ENCODE measurements at places on chromosomes 16 and 17.

GRCh38 chr16:31108794-31109558, 790 bp downstream of the BCKDK start:
- DNase-seq: no peak

GRCh38 chr16:12061336-12062055, 85.0 kb downstream of the SNX29 start:
- DNase-seq: no peak

DNA sequence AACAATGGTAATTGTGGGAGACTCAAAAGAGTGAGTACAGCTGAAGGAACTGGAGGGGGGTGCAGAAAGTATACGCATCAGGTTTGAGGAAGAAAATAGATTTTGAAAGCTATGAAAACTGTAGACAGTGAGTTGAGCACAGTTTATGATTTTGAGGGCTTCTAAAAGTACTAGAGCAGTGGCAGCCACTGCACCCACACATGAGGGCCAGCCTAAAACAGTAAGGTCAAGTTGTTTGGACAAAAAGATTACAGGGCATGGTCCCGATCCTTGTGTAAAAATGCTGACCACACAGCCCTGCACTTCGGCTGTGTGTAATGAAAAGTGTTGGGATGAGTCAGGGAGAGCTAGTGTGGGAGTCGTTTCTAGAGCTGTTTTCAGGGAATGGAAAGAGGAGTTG, 2282.1 kb downstream of the TP53TG3F start:
- DNase-seq: no peak

DNA sequence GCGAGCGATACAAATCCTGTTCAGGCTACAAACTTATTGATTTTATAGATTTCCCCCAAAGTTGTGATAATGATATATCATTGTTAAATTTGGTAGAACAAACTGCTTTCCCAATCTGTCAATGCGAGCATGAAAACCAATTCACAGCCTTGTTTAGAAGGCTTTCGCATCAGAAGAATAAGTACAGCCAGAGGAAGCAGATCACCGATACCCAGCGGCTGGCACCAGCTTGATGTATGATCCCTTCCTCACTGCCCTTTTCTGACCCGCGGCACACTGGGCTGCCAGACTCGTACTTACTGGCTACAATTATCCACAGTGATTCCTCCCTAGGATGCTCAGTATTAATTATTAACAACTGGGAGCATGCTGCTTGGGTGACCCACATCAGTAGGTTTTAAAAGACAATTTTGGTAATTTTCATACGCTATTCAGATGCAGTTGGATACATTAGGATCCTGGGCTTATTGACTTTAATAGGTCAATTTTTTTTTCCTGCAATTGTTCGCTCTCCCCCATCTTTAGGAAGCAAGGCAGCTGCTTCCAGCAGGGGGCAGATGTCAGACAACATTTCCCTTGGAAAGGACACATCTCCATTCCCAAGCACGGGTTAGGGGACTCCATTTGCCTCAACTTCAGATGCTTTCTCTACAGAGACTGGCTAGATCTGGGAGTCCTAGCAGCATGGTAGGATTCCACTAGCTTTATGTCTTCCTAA, 582.7 kb upstream of the PSMD7 start:
- peak; percentile 1 for DNase-seq

GRCh38 chr16:11224096-11224893, 31.7 kb downstream of the SOCS1 start:
- DNase-seq: no peak

DNA sequence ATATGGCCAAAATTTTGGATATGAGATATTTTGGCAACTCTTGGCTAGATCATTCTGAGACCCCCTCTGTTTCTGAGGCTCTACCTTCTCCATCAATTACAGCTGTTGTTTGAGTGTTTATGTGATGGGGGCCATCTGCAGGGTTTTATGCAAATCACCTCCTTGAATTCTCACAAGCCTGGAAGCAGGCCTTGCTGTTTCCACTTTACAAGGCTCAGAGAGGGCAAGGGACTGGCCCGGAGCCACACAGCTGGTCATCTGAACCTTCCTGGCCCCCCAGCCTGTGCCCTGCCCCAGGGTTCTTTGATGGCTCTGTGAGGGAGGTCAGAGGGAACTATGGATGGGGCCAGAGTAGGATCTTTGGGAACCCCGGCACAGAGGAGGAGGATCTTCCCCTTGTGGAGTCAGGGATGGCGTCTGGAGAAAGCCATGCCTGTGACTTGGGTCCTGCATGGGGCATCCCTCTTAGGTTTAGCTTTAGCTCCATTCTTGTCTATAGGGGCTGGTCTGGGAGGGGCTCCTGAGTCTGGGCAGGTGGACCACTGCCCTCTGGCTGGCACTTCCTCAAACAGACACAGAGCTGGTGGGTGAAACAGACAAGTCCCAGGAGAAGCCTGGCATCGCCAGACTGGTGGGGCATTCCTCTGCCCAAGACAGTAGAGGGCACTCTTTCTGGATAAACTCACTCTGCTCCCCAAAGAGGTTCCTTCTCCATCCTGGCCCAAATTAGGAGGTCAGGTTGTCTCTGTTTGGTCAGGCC, 26.2 kb downstream of the IL21R start:
- no peak for DNase-seq

DNA sequence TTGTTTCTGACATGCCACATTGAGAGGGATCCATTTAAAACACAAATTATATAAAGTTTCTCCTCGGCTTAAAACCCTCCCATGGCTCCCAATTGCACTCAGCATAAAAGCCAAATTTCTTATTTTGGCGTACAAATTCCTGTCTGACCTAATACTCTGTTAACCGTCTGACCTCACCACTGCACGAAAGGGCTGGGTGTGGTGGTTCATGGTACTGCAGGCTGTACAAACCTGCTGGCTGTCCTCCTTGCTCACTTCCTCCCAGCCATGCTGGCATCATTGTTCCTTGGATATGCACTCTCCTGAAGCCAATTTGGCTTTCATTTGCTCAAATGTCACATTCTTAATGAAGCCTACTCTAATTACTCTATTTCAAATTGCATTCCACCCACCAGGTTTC, 301.6 kb upstream of the C16orf82 start:
- DNase-seq: no peak

DNA sequence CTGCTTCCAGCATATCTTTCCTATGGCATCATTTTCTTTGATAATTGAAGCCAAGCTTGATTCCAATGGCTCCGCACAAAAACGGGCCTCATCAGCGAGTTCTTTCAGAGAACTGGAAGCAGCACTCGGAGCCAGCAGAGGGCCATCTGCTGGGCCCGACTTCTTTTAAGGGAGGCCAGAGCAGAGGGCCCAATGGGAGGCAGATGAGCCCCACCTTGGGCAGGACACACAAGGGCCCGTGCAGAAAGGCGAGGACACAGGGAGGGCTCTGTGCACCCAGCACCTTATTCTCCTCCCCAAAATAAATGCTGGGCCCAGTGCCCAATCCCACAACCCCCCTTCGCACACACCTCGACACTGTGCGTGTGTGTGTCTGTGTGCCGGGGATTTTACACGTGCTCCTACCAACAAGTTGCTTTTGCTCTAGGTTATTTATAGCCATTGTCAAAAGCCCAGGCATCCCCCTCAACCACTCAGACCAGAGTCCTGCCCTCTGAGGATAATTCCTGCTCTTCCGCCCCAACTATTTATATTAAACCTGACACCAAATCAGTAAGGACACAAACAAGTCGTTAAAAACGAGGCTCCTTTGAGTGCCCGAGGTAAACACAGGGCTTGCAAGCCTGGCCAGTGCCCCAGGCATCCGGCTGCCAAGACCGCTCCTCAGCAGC, 6.8 kb downstream of the AXIN2 start:
- peak; percentile 75 for DNase-seq
